ENCODE measurements at places on chromosomes 2 and 18.

GRCh38 chr2:75564713-75565359, 4.1 kb upstream of the EVA1A start:
- no peak for DNase-seq

DNA sequence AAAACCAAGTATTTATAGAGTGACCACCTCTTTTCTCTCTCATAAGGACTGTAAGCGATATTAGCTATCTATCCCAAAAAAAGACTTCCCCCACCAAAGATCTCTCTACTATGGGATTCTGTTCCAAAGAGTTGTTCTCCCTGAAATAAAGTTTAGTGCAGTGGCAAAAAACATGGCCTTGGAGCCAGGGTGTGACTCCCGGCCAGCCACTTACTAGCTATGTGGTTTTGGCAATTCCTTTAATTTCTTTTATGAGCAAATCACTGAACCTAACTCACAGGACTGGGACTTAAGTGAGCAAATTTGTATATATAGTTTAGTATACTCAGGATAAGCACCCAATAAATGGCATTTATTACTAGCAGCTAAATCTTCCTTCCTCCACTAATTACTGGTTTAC, 42.6 kb downstream of the SESTD1 start:
- no peak for DNase-seq

- DNase-seq = no peak
Observed at GRCh38 chr2:132877923-132878322, 207.9 kb upstream of the LYPD1 start.

DNA sequence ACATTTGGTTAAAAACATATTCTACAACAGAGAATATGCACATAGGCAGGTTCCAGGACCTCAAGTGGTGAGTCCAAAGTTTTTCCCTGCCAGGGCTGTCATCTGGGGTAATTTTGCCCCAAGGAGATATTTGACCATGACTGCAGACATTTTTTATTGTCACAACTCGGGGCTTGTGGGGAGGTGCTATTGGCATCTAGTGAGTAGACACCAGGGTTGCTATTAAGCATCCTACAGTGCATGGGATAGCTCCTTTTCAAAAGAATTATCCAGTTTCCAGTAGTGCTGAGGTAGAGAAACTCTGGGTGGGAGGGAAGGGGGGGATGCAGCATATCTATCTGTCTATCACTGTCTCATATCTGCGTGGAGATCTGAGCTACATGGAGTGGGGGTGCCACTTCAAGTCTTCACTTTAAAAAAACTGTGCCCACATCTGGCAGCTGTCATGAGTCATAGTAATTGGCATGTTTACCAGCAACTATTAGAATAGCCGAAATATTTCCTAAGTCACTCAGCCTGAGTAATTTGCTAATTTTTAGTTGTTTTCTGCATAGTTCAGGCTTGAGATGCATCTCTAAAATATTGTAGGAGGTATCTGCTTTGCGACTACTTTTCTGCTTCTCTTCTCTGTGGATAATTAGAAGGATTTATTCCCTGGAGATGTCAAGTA, 254.0 kb upstream of the RBMS1 start:
- DNase-seq = no peak

DNA sequence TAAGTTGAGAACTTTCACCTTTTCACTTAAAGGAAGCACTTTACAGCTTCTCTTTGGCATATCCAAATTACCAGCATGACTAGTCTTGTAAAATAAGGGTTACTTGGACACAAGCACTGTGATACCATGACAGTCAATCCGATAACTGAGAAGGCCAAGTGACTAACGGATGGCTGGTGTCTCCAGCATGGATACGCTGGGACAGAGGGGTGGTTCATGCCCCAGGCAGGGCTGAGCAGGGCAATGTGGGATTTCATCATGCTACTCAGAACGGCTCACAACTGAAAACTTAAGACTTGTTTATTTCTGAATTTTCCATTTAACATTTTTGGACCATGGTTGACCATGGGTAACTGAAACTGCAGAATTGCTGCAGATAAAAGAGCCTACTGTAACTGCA, 43.1 kb upstream of the GPR155 start:
- no peak for DNase-seq

- no peak for DNase-seq
Observed at GRCh38 chr2:127014630-127015029, 92.3 kb downstream of the BIN1 start.

- DNase-seq = no peak
Observed at GRCh38 chr2:50820176-50820575, 211.8 kb downstream of the NRXN1 start.

DNA sequence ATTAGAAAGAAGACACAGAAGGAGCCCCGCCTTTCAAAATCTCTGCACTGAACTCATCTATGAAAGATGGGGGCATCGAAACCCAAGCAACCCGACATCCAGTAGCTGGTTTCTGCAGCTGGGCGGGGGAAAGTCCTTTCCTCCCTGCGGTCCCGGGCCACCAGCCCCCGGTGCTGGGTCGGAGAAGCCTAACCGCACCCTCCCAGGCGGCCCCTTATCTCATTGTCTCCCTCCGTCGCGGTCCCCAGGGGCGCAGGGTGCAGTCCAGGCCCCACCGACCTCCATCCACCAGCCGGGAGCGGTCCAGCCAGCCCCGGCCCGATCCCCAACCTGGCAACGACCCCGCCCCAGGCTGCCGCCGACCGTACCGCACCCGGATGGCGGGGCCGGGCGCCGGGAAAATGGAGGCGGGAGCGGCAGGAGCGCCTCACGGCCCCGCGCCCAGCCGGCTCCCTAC, 452 bp downstream of the RAPH1 start:
- no peak for DNase-seq

- DNase-seq = no peak
Observed at GRCh38 chr2:201406077-201406662, 45.1 kb downstream of the TRAK2 start.

DNA sequence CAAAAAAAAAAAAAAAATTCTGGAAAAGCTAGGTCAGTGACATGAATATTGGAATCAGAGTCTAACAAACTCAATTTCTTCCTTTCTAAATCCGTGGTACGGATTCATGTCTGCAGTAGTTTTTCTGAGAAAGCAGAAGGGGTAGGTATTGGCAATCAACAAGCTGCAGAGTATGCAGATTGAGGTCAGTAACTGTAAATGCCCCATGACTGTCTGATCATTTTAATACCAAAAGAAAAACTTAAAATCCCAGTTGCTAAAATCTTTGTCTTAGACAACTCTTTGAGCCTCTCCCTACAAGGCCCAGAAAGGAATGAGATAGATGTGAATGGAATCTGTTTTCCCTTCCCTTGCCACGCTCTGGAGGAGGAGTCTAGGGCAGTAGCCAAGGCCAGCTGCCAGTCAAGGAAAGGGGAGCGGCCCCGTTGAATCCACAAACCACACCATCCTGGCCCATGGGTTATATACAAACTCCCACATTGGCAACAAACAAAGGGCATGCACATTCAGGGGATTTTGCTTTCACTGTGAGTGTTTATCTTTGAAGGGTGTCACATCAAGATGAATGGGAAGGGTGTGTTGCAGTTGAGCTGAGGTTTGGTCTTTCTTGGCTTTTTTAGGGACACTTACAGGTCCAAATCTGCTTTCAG, 6.1 kb upstream of the CASP8 start:
- no peak for DNase-seq

DNA sequence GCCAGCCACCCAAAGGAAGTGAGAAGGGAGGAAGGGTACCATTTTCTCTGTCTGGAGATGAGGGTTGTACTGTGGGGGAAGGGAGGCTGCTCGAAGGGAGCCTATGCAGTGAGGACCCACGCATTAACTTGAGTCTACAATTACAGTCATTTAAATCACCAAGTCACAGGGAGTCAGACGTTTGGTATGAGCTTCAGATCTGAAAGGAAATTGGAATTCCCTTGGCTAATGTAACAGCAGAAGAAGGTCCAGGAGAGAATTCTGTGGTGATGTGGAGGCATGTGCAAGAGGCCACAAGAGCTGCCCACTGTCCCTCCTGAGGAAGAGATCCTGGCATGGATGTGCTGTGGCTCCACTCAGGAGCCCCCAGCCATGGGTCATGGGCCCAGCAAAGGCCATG, 22.5 kb downstream of the DAPL1 start:
- DNase-seq = no peak

GRCh38 chr2:85843543-85843942, 45.2 kb downstream of the ST3GAL5 start:
- no peak for DNase-seq

- no peak for DNase-seq
Observed at GRCh38 chr18:23283916-23284430, 148.7 kb downstream of the CABLES1 start.

- DNase-seq = no peak
Observed at GRCh38 chr18:8190980-8191379, 418.3 kb upstream of the RAB12 start.

GRCh38 chr18:44453505-44453904, 227.2 kb upstream of the SETBP1 start:
- DNase-seq = no peak

GRCh38 chr2:239255628-239256349, 145.0 kb downstream of the HDAC4 start:
- no peak for DNase-seq

- no peak for DNase-seq
Observed at GRCh38 chr18:49795612-49796552, 17.5 kb downstream of the ACAA2 start.

GRCh38 chr2:101559551-101559950, 84.6 kb upstream of the RFX8 start:
- no peak for DNase-seq

GRCh38 chr18:44323125-44323524, 357.6 kb upstream of the SETBP1 start:
- DNase-seq = no peak

GRCh38 chr2:89763581-89764485, 1072.4 kb downstream of the RPIA start:
- no peak for DNase-seq

GRCh38 chr2:98872526-98872925, 63.5 kb downstream of the CRACDL start:
- DNase-seq = no peak

- peak; percentile 80 for DNase-seq
Observed at GRCh38 chr2:71700658-71701397, 247.5 kb downstream of the DYSF start.

GRCh38 chr2:231050018-231050901, 6.4 kb upstream of the PSMD1 start:
- DNase-seq = no peak

DNA sequence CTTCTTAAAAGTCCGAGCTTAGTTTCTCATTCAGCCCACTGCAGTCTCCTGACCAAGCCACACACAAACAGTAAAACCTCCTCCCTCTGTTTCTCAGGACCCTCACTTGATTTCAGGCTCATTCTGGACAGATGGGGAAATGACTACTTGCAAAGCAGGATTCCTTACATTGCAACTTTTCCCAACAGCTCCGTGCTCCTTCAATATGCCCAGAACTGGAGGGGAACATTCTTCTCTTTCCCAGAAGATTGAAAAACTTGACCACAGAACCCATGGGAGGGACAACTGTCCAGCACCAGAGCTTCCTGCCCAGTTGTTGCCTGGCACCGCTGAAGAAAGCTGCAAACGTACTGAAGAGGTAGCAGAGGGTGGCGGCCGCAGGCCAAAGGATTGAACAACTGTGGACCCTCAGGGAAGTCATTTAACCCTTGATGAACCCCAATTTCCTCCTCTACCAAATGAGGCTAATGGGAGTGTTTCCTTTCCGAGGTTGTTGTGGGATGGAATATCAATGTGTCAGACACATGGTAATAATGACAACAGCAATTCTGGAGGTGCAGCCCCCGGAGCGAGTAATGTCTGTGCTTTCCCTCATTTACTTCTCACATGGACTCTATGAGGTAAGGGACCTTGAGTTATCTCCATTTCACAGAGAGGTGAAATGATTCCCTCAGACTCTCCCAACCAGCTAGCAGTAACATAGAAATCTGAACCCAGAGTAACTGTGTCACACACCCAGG, 25.0 kb downstream of the BCL11A start:
- no peak for DNase-seq

DNA sequence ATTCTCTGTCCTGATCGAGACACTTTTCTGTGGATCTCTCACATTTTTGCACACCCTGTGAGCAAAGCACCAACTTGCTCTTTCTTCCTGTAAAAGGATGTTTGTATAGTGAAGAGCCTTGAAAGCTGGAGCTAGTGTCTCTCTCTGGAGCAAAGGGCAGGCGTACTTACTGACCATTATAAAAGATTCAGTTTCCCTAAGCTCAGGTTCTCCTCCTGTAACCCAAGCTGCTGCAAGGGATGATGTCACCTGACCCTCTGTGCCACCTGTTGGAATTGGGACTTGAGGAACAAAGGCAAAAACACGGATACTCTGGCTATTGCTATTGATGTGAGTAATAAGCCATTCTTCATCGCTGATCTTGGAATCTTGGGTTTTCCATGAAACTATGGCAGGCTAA, 52.6 kb upstream of the NEMP2 start:
- DNase-seq = no peak

GRCh38 chr2:119225105-119225865, 1.7 kb downstream of the STEAP3 start:
- DNase-seq = no peak

DNA sequence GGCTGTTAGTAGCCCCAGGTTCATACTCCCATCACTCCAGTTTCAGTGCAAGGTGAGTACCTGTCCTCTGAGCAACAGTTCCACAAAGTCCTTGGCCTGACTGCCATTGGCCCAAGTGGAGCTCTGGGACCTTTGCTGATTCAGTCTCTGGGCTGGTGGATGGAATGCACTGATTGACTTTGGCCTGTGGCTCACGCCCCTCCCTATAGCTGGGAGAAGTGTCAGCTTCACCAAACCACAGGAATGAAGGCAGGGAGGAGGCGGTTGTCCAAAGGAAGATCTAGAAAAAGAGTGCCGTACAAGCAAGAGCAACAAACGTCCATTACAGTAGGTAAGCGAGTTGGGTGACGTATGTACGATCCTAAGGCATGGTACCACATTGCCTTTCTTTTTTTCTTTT, 34.0 kb downstream of the QPCT start:
- DNase-seq = no peak

- DNase-seq = no peak
Observed at GRCh38 chr18:67615876-67616275, 99.4 kb upstream of the DSEL start.

- no peak for DNase-seq
Observed at GRCh38 chr2:218813771-218814460, 17.7 kb downstream of the PRKAG3 start.

- DNase-seq = no peak
Observed at GRCh38 chr2:216082117-216082711, 495 bp downstream of the TMEM169 start.

DNA sequence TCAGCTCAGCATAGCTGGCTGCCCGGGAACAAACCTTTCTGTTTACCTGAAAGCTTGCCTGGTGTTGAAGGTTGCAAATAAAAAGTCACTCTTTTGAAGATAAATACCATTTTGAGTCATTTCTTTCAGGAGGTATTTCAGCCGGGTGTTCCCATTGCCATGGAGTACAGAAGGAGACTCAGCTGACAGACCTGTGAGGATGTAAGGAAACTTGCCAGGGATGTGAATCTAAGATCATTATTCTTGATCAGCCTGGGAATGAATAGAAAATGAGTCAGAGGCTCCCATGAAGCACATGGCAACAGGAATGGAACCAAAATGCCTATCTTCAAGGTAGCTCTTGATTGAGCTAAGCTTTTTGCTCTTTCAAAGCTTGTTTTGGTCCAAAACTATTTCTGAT, 231.2 kb downstream of the CYRIA start:
- DNase-seq = no peak
